ENCODE measurements at places on chromosomes 4 and X.
A peak's percentile ranks its signal among the peaks of the same experiment; 100 is the strongest.

DNA sequence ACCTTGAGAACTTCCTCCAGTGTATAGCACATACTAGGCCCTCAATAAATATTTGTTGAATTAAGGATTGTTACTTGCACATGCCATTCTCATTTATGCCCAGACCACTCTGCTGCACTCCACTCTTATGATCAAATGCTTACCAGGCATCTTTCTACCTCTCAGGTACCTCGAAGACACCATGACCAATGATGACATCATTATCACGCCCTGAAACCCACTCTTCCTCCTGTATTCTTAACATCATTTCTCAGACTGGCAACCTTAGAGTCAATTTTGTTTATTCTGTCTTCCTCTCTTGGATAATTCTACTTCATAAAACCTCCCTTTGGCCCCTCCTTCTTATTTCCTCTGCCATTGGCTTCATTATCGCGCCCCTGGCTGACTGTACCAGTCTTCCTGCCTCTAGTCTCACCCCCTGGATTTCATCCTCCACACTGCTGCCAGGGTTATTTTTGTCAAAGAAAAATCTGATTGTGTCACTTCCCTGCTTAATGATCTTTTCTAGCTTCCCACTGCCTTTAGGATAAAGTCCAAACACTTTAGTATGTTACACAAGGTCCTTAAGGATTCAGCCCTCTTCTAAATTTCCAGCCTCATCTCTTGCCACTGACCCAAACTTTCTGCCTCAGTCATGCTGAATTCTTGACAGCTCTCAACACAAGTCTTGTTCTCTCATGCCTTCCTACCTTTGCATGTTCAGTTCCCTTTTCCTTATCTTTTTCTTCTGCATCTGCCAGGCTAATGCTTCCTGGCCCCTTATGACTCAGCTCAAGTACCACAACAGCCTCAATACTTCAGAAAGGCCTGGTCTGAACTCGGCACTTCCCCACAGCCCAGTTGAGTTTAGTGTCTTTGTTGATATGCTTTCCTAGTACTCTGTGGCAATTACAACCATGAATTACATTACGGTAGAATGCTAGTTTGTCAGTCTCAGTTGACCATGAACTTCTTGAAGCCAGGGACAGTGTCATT, 45.8 kb downstream of the HDAC8 start:
- no peak for DNase-seq

DNA sequence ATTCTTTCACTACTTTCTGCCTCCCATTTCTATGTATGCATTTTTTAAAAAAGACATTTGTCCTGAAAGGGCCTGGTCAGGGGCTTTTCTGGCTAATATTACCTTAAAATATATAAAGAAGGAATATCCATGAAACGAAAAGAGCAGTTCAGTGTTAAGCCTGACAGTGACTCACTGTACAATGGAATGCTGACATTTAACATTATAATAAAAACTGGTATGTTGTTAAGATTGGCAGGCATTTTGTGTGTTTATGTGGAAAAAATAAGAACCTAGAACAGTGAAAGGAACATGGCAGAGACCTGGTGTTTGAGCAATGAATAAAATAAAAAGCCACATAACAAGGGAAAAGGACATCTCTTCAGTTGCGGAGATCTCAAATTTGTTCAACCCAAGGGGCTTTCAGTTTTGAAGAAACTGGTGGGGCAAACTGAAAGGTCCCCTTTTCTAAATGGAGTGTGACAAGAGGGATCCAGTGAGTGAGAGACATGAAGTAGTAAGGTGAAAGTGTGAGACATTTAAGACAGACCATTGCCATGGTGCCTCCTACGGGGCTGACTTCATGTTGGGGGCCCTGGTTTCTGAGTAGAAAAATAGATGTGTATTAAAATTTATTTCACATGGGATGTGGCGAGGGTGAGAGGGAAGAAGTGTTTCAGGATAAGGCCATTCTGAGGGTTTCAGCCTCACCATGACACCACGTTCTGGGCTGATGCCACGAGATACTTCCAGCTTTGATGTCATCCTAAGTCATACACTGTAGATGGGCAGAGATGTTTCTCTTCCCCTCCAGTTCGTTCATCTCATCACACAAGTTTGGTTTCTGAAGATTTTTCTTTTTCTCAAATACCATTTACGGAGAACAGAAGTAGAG, 324.9 kb downstream of the PPP3CA start:
- DNase-seq = no peak

DNA sequence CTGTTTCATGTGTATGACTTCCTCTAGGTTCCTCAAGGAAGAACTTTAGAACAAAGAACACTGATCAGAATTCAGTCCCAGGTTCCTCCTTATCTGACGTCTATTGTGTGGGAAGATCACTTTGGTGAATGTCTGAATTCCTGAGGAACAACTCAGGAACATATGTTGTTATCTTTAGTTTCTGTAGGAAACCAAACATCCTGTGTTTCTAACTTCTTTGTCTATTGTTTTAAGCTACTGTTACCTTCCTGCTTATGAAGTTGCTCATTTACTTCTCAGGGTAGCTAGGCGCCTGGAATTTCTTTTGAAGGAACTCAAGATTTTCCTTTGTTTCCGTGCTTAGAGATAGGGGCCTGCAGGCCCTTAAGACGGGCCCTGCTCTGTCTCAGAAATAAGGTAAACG, 46.2 kb downstream of the MAGEB5 start:
- no peak for DNase-seq

DNA sequence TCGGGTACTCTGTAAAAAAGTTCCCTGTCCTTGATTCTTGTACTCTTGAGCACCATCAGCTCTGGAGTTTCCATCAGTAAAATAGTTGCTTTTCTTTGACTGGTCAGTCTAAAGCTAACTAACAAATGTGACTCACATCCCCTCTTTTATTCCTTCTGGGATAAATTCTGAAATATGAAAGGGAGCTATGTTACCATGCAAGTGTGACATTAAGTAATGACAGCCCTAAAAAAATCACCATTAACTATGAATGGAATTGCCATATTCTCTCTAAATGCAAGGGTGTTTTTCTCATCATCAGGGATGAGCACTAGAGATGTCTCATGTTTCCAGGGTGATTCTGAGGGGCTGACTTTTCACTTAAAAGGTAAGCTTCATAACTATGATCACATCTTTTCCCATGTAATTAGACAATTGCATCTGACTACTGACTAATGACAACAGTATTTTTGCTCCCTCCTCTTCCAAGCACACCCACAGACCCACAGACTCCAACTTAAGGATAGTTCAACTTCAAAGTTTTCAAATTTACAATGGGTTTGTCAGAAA, 26.9 kb upstream of the RASGEF1B start:
- DNase-seq = no peak

GRCh38 chr4:165379678-165380064, 863 bp downstream of the CPE start:
- DNase-seq = no peak

- DNase-seq = no peak
Observed at GRCh38 chr4:67550451-67550850, 5.1 kb upstream of the CENPC start.

GRCh38 chrX:82219129-82219528, 1017.2 kb downstream of the SH3BGRL start:
- no peak for DNase-seq

DNA sequence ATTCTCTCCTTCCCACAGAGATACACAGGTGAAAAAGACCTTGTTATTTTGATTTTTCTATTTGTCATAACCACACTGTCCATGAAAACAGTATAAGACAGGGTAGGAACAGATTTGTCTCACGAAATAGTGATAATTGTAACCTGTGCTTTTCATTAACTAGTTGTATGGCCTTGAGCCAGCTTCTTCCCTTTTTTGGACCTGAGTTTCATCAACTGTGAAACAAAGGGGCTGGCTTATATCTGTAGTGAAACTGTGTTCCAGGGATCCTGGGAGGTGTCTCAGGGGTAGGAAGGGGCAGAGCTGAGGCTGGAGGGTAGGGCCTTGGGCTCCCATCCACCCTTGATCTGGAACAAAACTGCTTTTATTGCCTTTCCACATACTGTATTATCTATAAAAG, 50.9 kb downstream of the MED28 start:
- DNase-seq = no peak

- no peak for DNase-seq
Observed at GRCh38 chrX:14919407-14919806, 46.2 kb downstream of the MOSPD2 start.

GRCh38 chr4:81621490-81621889, 149.8 kb upstream of the RASGEF1B start:
- DNase-seq = no peak

- no peak for DNase-seq
Observed at GRCh38 chr4:82905205-82905604, 4.7 kb downstream of the THAP9 start.

GRCh38 chrX:86171366-86171765, 23.1 kb downstream of the DACH2 start:
- no peak for DNase-seq

- no peak for DNase-seq
Observed at GRCh38 chrX:13906093-13906492, 89.2 kb upstream of the GPM6B start.

DNA sequence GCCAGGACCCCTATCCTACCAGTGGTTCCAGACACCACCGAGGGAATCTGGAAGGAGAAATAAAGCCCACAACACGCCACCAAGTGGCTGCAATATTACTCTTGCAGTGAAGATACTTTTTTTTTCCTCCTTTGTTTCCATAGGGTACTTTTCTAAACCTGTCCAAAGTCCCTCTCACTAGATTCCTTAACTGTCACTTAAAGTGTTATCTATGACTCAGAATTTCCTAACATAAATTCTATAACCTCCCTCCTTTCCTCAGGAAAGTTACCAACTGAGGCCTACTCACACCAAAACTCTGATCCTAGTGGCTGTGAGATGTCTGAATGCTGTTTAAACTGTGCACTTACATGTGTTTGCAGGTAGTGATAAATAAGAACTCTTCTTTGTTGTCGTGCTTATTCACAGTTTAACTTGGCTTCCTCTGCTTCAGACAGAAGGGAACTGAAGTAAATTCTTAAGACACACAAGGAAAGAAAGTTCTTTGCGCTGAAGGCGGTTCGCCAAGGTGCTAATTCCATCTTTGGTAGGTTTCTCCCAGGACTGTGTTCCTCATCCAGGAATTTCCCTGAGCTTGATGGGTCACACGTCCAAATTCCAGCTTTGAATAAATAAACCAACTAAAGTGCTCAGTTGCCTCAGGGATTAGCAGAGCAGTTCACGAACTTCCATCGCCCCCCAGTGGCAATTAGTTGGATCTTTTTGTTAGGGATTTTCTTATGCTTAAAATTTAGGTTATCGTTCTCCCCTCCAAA, 10.7 kb upstream of the HCCS start:
- peak; percentile 51 for DNase-seq

- no peak for DNase-seq
Observed at GRCh38 chr4:16171831-16172230, 54.4 kb downstream of the TAPT1 start.

GRCh38 chr4:70277121-70277520, 34.7 kb downstream of the CSN3 start:
- DNase-seq = no peak

DNA sequence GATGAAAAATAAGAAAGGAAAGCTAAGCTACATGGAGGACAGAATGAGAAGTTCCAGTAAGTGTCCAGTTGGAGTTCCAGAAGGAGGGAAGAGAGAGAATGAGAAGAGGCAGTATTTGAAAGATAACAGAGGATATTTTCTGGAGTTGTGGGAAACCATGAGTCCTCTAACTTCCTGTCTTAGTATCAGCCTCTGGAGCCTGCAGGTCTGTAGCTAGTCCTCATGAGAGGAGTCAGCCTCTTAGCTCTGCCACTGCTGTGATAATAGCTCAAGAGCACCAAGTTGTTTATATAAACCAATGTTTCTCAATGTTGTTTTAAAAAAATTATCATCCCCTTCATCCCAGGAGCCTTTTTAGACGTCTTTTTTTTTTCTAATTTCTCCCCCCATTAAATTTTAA, 2.4 kb upstream of the PLAC1 start:
- DNase-seq = no peak

DNA sequence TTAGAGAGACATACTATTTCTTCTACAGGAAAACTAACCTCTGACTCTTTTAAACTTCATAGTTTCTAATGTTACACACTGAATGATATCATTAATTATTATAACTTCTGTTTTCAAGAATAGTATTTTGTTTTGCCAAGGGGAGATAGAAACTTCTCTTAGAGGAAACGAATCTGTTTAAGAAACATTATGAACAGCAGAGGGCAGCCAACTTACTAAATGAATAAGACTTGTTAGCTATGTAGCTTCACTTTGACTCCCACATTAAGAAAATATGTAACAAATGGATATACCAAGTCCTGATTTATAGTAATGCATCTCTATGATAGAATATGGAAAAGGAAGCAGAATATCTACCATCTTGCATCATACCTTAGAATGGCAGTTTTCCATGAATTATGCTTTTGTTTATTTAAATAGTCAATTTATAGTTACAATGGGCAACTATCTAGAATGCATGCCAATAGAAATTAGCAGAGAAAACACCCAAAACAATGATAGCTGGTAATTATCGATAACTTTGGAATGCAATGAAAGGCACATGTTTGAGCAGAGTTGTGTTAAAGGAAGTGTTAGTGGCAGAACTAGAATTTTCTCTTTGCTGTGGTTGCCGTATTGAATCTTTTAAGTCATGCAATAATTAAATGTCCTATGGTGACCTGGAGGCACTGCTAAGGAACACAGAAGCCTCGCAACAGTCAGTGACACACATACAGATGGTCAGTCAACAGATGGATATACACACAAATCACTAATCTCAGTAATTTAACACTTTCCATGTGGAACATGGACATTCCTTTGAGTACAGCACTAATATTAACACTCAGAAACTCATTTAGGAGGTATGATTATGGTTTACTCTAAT, 105.7 kb upstream of the PDLIM3 start:
- peak; percentile 44 for DNase-seq

- DNase-seq = no peak
Observed at GRCh38 chr4:164935363-164935762, 42.1 kb downstream of the TRIM61 start.

DNA sequence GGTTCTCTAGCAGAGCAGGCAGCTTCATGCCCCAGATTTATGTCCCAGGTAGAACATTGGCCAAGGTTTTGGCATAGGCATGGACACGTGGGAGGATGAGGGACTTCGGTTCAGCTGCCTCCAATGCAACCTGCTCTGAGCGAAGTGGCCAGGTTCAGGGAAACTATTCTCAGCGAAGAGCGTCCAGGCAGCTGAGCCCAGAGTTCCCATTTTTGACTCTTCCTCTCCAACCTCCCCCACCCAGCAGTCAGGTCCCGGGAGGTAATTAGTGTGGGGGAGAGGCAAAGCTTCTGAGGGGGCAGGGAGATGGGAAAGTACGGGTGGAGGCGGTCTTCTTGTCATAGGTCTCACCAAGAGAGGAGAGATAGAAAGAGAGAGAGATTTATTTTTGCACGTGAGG, 1.0 kb downstream of the GABRA4 start:
- no peak for DNase-seq

DNA sequence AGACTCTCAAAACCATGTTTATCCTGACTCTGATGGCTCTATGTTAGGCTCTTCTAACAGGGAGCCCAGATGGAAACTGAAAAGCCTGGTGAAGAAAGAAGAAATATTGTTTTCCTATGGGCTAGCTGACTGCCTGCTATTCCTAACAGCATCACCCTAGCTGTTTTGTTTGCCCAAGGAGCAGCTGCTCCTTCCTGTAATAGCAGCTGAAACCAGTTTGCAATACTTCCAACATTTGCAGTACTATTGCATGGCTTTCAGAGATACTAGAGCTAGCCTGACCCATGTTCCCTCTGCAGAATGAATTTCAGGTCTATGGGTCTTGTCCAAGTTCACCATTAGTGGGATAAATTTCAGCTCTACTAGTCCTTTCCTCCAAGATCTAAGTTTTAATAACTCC, 495.2 kb downstream of the INPP4B start:
- DNase-seq = no peak

- DNase-seq = no peak
Observed at GRCh38 chr4:117654079-117654478, 380.2 kb upstream of the NDST3 start.

- no peak for DNase-seq
Observed at GRCh38 chrX:45323387-45323786, 122.7 kb upstream of the DIPK2B start.
